Stimulated activated CD4-positive, alpha-beta T cell treated with anti-CD3 and anti-CD28 coated beads, TNF-alpha, amount 100 ng/mL, for 48 hours (primary cell): ENCODE measurements at places on chromosomes 5 and 9.

- DNase-seq = no peak
These were observed 113.8 kb upstream of the SPRY4 start for GRCh38 chr5:142438573-142438972.

- DNase-seq = no peak
These were observed 12.2 kb downstream of the PTGER4 start for GRCh38 chr5:40691894-40692293.

- no peak for DNase-seq
These were observed 351.0 kb downstream of the ASTN2 start for GRCh38 chr9:117063721-117064471.

DNA sequence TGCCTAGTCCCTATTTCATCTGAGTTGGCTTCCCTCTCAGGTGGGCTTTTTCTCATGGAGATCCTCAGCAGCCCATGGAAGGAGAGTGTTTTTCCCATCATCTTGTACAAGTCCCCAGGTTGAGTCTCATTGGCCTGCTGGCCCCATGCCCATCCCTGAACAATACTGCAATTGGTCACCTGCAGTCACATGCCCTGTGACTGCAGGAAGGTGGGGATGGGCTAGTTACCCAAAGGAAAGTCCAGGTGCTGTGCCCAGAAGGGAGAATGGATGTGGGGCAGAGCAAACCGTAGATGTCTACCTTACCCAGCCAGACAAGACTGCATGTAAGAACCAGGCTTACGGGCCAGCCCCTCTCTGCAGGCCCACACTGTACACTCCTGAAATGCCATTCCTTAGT, 54.0 kb upstream of the SAP30L start:
- no peak for DNase-seq

DNA sequence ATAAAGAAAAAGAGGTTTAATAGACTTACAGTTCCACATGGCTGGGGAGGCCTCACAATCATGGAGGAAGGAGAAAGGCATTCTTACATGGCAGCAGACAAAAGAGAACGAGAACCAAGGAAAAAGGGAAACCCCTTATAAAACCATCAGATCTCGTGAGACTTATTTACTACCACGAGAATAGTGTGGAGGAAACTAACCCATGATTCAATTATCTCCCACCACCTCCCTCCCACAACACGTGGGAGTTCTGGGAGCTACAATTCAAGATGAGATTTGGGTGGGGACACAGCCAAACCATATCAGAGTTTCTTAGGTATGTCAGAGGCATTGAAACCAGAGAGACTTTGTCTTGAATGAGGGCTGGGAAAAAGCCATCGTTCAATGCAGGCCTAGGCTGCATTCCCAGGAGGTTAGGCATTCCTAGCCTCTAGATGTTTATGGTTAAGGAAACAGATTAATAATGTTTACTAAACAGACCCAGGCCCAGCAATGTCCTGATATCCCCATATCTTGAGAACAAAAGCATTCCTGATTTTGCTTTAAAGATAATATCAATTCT, 7.5 kb upstream of the PAIP1 start:
- no peak for DNase-seq
